ENCODE measurements at places on chromosomes 6 and 20.

DNA sequence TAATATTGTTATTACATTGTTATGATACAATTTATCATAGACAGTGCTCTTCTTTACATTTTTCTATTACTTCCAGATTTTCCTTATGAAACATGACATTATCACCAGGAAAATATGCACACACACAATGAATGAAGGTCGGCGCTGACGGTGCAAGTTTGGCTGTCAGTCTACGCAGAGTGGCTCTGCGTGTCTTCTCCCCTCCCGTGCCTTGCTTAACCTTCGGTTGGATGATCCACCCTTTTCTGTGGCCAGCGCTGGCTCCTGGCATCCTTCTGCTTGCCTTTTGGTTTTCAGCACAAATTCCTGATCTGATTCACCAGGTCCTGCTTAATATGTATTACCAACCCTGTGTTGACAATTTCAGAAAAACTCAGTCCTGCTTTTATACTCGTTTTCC is 157.4 kb downstream of the TSHZ2 start:
- no peak for DNase-seq

DNA sequence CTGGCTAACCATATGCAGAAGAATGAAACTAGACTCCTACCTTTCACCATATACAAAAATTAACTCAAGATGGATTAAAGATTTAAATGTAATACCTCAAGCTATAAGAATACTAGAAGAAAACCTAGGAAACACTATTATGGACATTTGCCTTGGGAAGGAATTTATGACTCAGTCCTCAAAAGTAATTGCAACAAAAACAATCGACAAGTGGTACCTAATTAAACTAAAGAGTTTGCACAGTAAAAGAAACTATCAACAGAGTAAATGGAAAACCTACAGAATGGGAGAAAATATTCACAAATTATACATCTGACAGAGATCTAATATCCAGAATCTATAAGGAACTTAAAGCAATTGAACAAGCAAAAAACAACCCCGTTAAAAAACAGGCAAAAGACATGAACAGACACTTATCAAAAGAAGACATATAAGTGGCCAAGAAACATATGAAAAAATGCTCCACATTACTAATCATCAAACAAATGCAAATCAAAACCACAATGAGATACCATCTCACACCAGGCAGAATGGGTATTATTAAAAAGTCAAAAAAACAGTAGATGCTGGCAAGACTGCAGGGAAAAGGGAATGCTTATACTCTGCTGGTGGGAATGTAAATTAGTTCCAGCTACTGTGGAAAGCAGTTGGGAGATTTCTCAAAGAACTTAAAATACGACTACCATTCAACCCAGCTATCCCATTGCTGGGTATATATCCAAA is 31.9 kb downstream of the RALGAPB start:
- no peak for DNase-seq

DNA sequence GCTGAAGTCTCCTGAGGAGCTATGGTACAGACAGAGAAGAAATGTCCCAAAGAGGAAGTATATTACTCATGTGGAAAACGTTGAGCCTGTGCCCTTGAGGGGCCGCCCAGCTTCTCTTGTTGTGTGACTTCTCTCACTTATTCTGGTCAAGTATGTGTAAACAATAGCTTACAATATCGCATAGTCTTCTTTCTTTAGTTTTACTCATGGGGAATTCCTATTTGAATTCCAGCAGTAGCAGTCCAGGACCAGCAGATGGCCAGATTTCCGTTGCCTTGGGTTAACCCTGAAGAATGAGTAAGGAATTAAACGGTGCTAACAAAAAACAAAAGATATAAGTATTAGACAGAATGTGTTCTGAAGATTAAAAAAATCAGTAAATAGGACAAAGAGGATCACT is 522.0 kb upstream of the GJE1 start:
- no peak for DNase-seq

DNA sequence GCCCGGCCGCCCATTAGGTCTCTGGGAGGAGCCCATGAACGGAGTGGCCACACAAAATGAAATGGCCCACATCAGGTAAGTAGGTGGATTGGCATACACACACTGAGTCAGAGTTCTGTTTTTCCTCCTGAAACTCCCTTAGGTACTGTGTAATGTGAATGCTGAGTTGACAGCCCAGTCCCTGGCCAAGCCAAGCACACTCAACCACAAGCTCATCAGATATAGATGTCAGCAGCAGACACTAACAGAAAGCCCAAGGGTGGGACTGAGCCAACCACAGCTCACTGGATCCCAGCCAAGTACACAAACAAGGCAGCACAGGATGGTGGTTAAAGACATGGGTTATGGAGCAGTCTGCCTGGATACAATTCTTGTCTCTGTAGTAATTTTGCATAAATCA is 403.4 kb downstream of the GJA1 start:
- DNase-seq, result peak; percentile 90

DNA sequence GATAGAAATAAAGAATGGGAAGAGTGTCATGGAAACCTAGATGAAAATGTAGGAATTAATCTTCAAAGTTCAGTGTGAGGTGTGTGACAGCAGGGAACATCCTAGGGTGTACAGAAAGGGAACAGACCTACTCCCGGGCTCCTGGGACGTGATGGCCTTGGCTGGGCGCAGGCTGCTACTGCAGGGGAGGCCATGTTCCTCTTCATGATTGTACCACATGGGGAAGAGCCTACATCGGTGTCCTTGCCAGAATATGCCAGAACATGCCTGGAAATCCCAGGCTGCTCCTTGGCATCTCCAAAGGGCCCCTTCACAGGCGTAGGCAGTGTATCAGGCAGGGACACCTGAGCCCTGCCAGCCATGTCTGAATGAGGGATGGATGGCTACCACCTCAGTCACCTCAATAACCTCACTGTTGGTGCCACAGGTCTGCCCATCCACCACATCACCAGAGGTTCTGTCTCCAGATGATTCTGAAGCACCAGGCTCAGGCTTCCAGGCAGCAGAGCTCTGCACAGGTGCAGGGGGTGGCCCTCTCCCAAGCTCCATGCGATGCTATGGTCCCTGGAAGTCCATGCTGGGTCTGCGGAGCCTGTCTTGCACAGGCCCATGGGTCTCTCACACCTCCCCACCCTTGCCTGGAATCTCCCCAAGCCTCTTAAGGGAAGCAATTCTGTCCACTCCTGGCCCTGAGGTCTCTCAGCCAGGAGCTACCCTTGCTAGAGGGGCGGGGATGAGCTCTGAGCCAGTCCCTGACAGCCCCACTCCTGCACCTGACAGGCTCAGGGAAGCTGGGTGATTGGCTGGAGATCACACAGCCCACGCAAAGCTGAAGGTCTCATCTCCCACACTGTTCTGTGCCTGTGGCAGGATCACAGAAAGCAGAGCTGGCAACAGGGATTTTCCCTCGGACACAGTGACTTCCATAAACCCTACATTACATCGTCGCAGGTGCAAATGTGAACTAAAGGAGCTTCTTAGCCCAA is 20.2 kb downstream of the RAMACL start:
- no peak for DNase-seq

- DNase-seq, result no peak
Observed at GRCh38 chr6:137025786-137026730, 18.7 kb downstream of the IL20RA start.

DNA sequence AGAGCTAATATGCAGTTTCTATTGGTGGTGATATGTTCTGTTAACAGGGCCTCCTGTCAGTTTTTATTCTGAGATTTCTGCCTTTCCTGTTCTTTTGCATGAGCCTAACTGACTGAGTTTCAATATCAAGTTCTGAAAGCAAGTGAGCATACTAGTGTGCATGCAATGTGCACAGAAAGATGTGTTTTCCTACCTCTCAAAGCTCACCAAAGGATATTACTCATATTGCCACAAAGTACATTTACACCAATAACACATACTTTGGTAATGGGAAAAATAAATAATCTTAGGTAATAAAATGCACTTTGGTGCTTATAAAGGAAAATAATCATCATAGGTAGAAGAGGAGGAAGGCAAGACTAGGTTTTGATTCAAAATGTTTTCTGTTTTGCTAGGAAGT is 195.0 kb downstream of the KHDC1L start:
- no peak for DNase-seq

GRCh38 chr20:59948828-59949720 is 8.9 kb downstream of the FAM217B start:
- peak; percentile 58 for DNase-seq

GRCh38 chr6:114342826-114343781 is at the start of gene HS3ST5:
HS3ST5 (minus strand) TSS chr6:114343023; CDS start chr6:114062845, 280,178 bp downstream.
- no peak for DNase-seq

- DNase-seq, result no peak
Observed at GRCh38 chr6:31154436-31154835, 3.2 kb downstream of the CCHCR1 start.

GRCh38 chr6:87718662-87719433 is 16.8 kb upstream of the AKIRIN2 start:
- DNase-seq, result no peak

GRCh38 chr6:11231108-11231463 is 1.4 kb downstream of the NEDD9 start:
- DNase-seq, result no peak

DNA sequence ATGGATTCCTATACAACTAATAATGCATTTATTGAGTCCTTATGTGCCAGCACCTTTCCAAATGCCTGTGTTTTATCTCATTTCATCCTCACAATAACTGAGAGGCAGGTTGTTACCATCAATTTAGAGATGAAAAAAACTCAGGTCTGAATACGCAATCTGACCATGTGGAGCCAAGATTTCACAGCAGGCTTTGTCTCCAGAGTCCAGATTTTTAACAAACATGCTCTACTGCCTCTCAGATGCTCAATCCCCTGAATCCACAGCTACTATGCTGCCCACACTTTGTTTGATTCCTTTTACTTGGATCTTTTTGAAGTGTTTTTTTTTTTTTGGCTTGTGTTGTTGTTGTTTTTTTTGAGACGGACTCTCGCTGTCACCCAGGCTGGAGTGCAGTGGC is 46.8 kb downstream of the B4GALT5 start:
- DNase-seq, result no peak

DNA sequence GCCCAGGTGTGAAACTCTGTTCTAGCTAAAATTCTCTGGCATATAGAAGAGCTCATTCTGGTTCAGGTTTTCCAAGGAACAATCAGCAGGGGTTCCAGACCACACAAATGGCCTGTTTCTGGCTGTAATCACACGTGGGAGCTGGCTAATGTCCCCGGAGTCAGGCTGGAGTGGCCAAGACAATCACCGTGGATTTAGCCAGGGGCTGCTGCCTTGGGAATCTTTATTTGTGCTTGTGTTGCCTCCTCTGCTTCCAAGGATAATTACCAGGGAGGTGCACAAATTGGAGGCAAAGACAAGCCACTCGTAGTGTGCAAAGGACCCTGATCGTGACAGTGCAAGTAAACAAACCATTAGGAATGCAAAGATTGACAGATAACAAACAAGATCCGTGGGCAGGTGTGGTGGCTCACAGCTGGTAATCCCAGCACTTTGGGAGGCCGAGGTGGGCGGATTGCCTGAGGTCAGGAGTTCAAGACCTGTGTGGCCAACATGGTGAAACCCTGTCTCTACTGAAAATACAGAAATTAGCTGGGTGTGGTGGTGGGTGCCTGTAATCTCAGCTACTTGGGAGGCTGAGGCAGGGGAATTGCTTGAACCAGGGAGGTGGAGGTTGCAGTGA is 77.3 kb downstream of the KCNB1 start:
- DNase-seq, result no peak

DNA sequence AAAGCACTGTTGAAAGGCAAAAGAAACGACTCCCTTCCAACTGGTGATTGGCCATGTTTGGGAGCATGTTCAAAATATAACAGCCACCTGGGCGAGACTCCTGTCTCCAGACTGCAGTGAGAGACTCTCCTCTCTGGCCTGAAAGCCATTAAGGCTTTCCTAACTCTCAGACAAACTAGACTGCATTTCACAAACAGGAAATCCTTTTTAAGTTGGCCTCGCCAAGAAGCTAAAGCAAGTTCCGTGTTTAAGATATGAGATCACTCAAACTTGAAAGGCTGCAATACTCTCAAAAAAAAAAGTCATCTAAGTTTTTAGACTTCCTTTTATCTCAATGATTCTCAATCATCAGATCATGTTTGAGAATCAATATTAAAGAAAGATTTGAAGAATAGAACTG is 117.0 kb downstream of the TFAP2A start:
- no peak for DNase-seq

DNA sequence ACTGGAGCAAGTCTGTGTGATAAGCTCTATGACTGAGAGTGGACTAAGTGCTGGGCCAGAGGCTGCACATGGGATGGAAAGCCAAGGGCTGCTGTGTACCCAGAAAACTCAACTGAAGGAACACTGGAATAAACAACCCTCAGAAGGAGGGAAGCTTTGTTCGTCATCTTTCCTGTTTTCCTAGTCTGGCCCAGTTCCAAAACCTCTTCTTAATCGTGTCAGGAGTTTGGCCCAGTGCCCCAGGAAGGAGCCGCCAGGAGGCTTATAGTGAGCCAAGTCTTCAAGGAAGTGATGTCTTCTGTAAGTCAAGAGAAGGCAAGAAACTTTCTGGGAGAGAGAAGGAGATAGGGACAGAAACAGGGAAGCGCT is 23.3 kb upstream of the TOP1 start:
- no peak for DNase-seq

DNA sequence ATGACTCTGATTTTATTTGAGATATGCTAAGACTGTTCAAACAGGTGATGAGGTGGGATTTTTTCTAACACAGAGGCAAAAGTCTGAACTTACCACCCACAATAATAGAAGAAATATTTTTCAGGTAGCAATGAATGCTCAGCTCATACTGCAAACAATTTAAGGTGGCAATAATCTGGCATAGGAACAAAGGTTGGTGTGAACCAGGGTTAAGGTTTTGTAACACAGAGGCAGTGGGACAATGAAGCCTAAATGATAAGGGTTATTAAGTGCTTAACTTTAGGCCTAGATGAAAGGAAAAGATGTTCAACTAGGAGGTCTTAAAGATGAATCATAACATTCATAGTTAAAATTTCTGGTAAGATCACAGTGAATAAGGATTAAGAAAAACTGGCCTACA is 4.9 kb downstream of the ASCC3 start:
- no peak for DNase-seq

- DNase-seq, result no peak
Observed at GRCh38 chr6:113596387-113597230, 260.5 kb upstream of the MARCKS start.

DNA sequence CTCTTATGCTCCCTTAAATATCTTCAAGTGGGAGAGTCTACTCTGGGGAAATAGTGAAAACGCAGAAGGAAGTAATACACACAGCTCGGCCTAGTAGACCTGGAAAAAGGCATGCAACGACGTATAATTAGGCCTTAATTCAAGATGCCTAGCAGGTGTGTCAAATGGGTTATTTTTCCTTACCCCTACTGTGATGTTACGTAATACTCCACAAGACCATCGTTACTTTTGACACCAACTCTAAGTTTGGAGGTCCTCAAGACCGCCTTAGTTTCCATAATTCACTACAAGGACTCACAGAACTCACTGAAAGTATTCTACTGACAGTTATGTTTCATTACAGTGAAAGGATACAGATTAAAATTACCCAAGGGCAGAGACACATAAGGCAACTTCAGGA is 1024.3 kb upstream of the MAP3K7 start:
- no peak for DNase-seq
